ENCODE measurements at places on chromosomes 5 and 9.

GRCh38 chr5:155103146-155103545 lies 89.6 kb downstream of the KIF4B start:
- no peak for DNase-seq

- no peak for DNase-seq
Measured at GRCh38 chr5:88839238-88839637, 43.7 kb downstream of the MEF2C start.

GRCh38 chr5:13278148-13278547 lies 666.3 kb downstream of the DNAH5 start:
- DNase-seq: peak; percentile 11

DNA sequence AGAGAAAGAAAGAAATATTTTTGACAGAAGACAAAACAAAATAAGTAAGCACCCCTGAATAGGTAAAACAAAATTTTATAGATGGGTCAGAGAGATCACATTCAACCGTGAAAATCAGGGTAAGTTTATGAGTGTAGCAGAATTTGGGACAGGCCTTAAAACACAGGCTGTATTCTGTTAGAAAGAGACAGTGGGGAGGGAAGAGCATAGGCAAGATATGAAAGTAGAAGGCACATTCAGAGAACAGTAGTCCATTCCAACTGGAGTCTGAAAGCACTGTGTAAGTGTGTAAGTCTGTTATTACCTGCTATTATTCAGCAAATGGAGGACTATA lies 38.6 kb downstream of the MRPS27 start:
- DNase-seq: no peak

DNA sequence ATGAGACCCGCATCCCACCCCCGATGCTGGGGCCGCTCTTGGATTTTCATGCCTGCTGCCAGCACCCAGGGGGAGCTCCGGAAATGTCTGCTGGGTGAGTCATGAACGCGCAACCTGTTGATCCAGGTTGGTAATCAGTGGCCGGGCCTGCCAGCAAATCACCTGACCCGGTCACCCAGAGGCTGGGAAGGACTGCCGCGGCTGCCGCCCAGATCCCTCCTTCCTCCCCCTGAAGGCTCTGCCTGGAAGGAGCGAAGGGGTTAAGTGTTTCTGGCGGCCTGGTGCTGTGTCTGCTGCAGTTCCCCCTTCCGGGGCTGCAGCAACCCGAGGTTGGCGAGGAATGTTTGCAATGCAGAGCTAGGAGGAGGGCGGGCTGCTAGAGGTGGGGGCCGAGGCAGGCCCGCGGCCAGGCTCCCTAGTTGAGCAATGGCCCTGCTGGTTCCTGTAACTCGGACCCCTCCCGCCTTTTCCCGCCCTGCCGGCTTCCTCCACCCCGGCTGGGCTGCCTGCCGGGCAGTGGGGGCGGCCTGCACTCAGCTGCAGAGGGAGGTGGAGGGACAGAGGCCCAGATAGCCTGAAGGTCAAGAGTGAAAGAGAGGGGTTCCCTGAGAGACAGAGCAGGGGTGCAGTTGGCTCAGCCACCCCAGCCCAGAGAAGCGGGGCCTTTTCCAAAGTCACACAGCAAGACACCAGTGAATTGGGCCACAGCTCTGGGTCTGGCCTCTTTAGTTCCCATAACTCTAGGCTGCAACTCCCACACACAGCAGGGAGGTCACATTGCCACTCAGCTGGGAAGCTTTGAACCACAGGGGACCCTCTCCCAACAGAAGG lies 156.3 kb upstream of the IER5L start:
- peak; percentile 92 for DNase-seq

DNA sequence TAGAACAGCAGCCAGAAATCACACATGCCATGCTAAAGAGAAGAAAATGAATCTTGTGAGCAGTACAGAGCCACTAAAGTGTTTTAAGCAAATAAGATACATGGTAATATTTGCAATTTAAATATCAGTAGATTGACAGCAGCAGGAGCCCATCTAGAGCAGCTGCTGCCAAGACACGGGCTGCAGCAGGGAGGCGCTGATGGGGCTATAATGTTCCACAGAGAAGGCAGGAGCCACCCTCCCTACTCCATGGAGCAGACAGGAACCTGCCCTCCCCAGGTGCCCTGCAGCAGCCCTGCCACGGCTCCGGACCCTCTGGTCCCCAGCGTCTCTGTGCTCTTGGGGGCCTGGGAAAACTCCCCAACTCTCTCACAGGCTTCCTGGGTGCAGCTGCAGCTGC lies 224.1 kb upstream of the ISL1 start:
- no peak for DNase-seq

- no peak for DNase-seq
Measured at GRCh38 chr9:5408596-5408995, 29.1 kb downstream of the PLGRKT start.

All from ACHN (cell line).